ENCODE measurements at places on chromosomes 1 and 21.

DNA sequence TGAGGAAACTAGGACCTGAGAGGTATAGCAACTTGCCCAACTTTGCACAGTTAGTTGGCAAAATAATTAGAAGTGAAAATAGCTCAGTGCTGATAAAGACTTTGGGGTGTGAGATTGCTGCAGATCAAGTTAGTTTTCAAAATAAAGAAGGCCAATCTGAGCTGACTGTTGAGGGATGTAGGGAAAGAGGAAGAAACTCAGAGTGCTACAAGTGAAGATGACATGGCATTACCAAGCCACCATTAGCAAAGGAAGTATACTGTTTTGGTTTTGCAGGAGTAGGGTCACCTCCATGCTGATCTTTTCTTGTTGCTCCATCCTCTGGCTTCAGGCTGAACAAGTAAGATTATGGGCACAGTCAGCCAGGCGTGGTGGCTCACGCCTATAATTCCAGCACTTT, 78.7 kb upstream of the ADAM30 start:
- no peak for DNase-seq

DNA sequence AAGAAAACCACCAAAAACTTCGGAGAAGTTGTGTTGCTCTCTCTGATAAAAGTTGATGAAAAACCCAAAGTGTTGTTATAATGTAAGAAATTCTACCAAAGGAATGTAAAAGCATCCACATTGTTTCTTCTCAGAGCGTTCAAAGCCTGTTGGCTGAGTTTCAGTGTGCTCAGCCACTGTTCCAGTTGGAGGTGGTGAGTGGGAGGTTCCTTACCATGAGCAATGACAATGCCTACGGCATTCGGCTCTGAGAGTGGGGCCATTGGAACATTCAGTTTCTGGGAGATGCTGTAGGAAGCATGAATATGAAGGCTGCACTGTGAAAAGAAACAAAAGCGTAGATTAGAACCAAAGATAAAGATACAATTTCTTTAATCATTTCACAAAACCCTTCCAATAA, 20.5 kb upstream of the MYBPHL start:
- DNase-seq = no peak

DNA sequence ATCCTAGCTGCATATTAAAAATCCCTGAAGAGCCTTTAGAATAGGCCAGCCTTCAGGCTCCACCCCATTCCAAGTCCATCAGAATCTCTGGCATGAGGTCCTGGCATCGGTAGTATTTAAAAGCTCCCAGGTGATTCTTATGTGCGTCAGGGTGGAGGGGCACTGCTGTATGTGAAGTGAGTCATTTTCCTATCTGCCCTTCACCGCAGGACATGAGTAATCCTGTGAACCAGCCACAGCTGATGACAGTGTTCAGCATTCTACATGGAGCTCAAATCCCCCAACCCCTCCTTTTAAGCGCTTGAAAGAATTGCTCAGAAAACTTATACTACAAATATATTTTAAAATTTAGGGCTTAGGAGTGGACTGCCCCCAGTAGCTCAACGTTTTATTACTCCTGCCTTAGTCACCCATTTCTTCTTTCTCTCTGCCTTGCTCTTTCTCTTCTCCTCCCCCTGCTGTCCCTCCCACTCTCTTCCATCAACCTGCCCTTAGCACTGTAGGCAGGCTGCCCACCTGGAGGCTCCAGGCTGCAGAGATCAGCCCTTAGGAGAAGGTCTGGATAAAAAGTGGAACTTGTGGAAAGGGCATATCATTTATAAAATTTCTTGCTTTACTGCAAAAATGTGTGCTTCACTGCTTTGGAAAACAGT, 73.8 kb upstream of the ZNF281 start:
- peak; percentile 15 for DNase-seq

GRCh38 chr1:62689524-62689923, 1.3 kb upstream of the DOCK7 start:
- DNase-seq = no peak

DNA sequence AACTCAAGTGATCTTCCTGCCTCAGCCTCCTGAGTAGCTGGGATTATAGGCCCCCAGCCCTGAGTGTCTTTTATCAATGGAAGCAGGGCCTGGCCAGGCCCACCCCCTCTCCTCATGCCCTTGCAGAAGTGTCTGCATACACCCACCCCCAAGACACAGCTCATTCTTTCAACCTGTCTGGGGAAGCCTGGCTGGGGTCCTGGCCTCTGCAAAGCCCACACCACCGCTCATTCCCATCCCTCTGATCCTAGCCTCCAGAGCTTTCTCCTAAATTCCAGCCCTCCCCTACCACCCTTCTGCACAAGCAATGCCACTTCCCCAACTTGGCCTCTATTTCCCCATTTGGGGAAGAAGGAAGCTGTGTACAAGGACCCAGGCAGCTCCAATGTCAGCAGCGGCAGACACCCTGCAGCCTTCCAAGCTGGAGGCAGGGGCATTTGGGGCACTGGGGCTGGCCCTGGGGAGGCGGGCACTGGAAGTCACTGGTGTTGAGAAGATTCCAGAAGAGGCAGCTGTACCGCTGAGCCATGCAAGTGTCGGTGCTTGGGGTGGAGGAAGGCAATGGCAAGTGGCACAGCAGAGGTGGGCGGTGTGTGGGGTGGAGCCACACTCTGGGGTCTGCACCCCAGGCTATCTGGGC, 33.7 kb upstream of the ARF1 start:
- no peak for DNase-seq

GRCh38 chr1:225919906-225920305, 4.1 kb downstream of the PYCR2 start:
- no peak for DNase-seq

DNA sequence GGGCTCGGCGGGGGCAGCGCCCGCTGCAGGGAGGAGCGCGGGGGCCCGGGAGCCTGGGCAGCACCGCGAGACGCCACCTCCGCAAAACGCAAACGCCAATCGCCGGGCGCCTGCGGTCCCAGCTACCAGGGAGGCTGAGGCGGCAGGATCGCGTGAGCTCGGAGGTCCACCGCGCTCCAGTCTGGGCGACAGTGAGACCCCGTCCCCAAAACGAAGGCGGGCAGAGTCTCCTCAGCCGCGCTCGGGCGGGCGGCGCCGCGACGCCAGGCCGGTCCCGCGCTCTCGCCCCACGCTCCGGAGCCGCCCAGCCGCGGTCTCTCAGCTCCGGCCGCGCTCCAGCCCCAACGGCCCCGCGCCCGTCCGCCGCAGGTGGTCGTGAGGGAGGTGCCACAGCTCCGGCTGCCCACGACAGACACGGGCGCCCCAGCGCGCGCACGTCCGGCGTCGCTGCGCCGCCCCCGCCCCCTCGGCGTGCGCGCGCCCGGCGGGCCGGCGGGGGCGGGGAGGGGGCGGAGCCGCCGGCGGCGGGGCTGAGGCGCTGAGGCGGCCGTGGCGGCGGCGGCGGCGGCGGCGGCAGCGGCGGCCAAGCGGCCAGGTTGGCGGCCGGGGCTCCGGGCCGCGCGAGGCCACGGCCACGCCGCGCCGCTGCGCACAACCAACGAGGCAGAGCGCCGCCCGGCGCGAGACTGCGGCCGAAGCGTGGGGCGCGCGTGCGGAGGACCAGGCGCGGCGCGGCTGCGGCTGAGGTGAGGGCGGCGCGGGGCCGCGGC, at the start of gene ADARB1:
Gene ADARB1 (plus strand): TSS at position 533 of the 770 bp plus-strand sequence. CDS start 97,077 bp downstream, outside the sequence.
- peak; percentile 27 for DNase-seq

- DNase-seq = no peak
Measured at GRCh38 chr1:232108598-232108997, 482.0 kb downstream of the DISC1 start.

DNA sequence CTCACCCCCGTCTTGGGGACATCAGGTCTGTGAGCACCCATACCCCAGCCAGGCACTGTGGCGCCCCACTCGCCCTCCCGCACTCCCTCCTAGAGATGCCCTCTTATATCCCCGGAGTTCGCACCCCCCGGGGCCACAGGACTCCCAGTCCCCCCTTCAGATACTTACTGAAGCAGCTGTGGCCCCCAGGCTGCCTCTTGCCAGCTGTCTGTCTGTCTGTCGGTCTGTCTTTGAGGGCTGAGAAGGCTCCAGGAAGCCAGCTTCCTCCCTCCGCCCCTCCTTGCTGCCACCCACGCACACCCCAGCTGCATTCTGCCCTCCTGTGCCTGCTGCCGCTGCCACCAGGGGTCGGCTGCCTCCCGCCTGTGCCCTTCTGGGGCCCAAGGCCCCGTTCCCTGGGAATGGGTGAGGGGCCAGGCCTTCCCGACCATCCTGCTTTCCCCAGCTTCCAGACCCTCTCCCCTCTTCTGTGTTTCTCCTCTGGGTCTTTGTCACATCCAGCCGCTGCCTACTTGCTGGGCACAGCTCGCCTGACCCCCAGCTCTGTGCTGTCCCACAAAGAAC, at the start of gene PTPN7:
Gene PTPN7 (minus strand): TSS at position 226 of the 564 bp plus-strand sequence. CDS start 1,200 bp downstream, outside the sequence.
- peak; percentile 79 for DNase-seq

DNA sequence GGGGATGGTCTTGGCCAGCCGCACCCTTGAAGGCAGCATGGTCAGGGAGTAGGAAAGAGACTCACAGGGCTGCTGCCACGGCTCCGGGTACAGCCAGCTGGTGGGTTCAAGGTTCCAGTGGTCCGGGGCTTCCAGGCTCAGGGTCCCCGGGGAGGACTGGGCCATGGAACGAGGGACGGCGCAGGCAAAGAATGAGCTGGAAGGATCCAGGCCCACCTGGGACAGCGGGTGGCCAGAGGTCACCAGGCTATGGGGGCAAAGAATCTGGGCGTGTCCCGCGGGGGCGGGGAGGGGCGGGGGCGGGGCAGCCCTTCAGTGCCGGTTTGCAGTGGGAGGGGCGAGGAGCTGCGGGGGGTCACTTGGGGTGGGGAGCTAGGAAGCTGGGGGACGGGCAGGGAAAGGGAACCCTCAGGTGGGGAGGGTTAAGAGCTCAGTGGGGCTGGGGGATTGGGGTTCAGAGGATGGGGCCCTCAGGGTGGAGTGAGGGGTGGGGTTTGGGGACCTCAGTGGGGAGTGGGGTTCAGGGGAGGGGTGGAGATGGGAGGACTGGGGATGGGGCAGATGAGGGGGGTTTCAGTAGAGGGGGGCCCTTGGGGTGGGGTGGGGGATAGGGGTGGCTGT, at the start of gene DNMT3L:
Gene DNMT3L (minus strand): TSS at position 223 of the 621 bp plus-strand sequence. CDS start 638 bp downstream, outside the sequence.
- DNase-seq = no peak

GRCh38 chr1:176789571-176790090, 326.7 kb downstream of the PAPPA2 start:
- no peak for DNase-seq

- no peak for DNase-seq
Measured at GRCh38 chr1:179786815-179787685, 44.0 kb downstream of the FAM163A start.

DNA sequence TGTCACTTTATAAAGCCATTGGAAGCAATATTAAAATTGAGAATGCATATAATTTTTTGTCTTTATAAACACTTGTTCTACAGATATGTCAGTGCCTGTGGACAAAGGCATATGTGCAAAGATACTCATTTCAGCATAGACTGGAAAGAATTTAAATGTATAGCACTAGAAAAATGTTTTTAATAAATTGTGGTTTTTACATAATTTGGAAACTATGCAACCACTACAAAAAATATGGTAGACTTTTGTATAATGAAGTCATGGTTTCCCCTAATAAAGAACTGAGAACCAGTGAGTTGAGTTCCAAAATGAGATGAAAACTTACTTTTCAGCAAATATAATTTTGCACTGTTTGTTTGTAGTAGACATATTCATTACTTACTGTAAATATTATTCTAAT, 48.5 kb downstream of the BRINP3 start:
- DNase-seq = no peak

Measured in stimulated activated CD8-positive, alpha-beta memory T cell treated with anti-CD3 and anti-CD28 coated beads, Interleukin-4, amount 100 ng/mL, for 4 hours (primary cell).